G401 (cell line): ENCODE measurements at places on chromosomes 1 and 21. TPM values are rescaled to one million over a fixed set of nuclear protein-coding genes. Genes with fewer than 3 reads are reported as not detected.

DNA sequence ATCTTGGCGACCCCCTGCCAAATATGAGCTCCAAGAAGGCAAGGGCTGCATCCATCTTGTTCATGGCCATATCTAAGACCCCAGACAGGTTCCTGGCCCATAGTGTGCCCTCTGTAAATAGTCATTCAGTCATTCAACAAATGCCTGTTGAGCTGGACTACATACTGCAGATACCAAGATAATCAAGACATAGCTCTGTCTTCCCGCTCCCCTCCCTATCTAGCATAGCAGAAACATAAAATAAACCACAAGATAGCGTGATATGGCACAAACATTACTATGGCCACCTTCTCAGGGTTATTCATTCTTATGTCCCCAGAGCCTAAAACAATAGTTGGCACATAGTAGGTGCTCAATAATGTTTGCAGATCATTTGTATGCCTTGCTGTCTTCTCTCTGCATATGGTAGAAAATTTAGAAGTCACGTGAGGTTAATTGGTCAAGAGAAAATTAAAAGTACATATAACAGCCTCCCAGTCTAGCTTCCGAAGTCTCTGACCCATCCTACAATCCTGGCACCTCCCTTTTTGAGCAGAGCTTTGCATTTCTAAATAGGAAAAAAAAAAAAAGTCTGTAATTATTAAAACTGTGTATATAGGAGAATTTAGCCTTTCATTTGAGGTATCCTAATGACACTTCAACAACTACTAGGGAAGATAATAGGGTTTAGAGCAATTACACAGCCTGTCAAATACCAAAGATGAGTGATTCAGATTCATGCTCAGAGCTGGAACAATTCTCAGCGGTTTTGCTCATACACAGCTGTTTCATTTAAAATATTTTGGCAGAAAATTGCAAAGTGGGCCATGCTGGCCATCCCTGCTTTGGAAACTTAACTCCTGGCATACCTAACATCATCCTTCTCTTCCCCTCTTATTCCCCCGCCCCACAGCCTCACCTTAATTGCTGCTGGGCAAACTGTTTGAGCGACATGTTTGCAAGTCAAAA, 219.0 kb downstream of the KAZN start:
- no peak for DNase-seq

DNA sequence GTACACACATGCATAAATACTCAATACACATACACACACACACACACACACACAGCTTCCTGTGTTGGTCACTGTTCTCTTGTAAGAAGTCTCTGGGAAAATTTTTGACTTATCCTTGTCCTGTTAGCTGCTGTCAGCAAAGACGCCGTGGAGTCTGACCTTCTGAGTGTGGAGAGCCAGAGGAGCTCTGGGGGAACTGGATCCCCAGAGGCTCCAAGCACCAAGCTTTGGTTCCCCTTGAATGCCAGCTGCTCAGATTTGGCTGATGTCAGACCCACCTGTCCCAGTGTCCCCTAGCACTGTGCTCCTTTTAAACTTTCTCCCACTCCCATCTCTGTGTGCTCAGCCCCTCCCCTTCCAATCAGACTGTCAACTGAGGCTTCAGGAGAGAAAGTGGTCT, 319.1 kb downstream of the CAMTA1 start:
- DNase-seq = no peak

DNA sequence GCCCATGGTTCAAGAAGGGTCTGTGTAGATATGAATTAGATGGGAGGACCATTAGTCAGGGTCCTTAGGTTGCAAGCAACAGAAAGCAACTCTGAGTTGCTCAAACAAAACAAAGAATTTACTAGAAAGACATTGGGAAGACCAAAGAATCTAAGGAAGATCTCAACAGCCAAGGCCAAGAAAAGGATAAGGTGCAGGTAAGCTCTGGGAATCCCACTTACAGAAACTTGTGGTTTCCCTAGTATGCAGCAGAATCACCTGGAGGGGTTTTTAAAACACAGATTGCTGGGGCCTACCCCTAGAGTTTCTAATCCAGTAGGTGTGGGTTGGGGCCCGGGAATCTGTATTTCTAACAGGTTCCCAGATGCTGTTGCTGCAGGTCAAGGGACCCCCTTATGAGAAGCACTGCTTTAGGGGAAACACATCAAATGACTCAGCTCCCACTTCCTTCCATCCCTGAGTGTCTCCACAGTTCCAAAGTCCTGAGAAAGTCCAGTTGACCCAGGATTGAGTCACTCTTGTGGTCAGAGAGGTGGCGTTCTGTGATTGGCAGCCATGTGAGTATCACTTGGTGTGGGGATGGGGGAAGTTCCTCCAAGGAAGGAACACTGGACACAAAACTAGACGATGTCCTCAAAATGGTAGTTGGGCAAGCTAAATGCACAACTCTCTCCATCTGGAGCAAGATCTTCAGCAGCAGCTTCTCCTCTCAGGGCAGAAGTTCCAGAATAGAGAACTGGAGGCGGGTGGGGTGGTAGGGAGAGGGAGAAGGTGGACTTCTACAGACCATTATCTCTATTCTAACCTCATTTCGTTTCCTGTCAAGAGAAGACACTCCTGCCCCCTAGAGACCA, 24.2 kb upstream of the EYA3 start:
- DNase-seq = no peak

- no peak for DNase-seq
Observed at GRCh38 chr1:44089371-44090048, 29.1 kb upstream of the KLF17 start.

DNA sequence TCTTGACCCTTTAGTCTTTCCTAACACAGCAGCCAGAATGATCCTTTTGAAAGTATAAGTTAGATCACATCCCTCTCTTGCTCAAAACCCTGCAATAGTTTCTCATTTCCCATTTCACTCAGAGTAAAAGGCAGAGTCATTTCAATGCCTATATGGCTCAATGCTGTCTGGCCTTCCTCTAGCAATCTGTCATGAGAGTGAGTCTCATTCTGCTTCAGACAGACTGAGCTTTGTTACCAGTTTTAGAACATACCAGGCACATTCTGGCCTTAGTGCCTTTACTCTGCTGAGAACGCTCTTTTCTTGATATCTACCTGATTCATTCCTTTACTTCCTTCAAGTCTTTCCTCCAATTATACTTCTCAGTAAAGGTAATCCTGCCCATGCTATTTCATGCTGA, 372.8 kb upstream of the PKN2 start:
- DNase-seq = no peak

DNA sequence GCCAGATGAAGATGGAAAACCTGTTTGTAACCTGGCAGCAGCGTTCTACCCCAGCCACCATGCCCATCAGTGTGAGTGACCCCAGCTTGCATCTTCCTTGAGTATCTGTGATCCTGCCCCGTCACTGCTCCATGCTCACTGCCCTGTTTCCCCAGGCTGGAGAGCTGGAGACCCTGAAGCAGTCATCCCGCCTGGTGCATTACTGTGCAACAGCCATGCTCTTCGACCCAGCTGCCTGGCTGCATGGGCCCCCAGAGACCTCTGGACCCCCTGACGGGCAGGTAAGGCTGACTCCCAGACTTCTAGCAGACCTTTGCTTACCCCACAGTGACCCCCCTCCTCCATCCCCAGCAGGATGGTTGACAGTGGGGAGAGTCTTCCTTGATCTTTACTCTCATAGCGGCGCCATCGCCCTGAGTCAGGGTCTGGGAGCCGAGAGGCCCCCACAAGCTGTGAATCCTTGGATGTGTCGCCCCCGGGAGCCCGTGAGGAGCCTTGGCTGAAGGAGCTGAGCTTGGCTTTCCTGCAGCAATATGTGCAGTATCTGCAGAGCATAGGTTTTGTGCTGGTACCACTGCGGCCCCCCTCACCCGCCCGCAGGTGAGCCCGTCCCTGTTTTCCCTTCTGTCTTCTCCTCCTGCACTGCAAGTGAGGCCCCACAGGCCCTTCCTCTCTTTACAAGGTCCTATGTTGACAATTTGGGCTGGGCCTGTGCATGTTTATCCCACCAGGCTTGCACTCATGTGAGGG, 10.4 kb downstream of the HYI start:
- DNase-seq = no peak

DNA sequence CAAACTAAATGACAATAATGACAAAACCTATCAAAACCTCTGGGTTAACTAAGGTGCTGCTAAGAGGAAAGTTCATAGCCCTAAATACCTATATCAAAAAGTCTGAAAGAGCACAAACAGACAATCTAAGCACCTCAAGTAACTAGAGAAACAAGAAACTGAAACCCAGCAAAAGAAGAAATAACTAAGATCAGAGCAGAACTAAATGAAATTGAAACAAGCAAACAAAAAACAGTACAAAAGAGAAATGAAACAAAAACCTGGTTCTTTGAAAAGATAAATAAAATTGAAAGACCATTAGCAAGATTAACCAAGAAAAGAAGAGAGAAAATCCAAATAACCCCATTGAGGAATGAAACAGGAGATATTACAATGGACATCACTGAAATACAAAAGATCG, 44.8 kb upstream of the KIAA0040 start:
- DNase-seq = no peak

The LEPROT gene
- 15.1 and 18.0 TPM in 2 replicates for total RNA-seq

The RNU1-2 gene
- total RNA-seq = not detected in 2 replicates

GRCh38 chr21:46057111-46057709, 40.7 kb upstream of the COL6A2 start:
- DNase-seq = no peak

- peak; percentile 4 for DNase-seq
Observed at GRCh38 chr21:41926117-41926806, 27.6 kb downstream of the C2CD2 start.

GRCh38 chr1:234582681-234583301, 27.2 kb downstream of the IRF2BP2 start:
- no peak for DNase-seq

- no peak for DNase-seq
Observed at GRCh38 chr1:30662291-30662840, 61.0 kb downstream of the MATN1 start.

DNA sequence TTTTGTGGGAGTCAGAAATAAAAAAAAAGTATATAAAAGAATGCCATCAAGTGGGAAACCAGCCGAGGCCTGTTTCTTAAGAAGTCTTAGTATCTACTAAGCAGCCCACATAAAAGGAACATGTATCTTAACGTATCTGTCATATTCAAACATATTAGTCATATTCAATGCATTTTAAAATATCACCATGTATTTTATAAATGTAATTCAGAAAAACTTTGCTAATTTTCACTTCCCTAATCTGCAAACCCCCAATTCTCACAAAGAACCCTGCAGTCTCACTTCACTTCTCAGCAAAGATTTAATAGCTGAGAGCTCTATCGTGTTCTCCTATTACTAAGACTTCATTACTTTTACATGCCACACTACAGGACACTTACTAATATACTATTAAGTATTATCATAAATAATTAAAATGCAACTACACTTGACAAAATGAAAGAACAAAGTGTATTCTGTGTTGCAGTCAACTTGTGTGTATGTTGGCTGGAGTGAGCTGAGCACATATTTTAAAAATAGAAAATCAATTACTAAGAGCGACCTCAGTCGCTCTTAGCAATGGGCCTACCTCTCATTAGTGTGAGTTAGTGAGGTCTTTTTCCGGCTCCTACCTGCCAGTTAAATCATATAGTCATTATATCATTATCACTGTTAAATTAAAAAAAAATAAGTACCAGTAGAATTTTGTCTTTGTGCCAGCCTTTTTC, 484.3 kb downstream of the LMO4 start:
- DNase-seq = no peak

The DENND2C gene
- total RNA-seq = 0.49 and 5.0 TPM in 2 replicates

GRCh38 chr1:23370709-23371584, 1.3 kb upstream of the ZNF436 start:
- DNase-seq = no peak

DNA sequence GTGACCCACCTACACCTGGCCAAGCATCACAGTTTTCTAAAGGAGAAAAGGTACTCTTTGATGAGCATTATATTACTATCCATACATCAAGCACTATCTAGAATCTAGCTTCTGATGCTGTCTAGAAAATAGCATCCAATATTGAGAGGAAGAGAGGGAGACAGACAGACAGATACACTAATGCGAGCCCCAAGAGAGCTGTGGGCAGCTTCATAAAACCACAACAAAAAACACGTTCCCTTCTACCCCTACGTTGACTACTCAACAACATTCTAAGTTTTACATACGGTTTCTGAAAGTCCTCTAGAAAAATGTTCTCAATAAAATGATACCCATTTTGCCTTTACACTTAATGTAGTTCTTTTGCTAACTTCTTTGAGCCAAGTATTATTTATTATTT, 221.8 kb downstream of the SLC45A1 start:
- no peak for DNase-seq

DNA sequence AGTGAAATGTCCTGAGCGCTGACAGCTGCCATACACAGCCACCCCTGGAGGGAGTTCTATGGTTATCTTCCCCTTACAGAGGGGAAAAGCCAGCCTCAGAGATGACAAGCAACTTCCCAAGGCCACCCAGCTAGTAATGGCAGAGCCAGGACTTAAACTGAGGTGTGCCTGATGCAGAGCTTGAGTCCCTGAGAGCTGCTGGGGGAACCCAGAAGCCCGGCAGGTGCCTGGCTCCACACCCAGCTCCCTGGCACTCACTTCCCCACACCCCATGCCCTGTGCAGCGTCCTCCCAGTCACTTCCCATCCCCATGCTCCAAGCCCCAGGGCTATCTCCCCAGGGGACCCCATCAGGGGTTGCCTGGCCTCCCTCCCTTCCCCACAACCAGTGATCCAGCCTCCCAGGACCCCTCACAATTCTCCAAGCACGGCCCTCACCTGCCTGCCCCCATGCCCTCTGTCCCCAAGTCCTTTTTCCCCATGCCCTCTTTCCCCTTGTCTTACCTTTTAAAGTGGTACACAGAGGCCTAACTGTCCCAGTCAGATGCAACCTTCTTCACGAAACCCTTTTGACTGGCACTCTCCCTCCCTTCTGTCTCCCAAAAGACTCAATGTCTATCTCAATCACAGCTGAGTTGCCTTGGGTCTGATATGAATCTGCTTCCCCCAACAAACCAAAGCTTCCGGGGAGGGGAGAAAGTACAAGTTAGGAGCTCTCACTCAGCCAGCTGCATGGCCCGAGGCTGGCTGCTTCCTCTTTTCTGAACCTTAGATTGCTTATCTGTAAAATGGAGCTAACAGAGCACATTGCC, 39.8 kb upstream of the LRP8 start:
- no peak for DNase-seq

The SPATA1 gene
- not detected in 2 replicates for total RNA-seq

The SUSD4 gene
- not detected in 2 replicates for total RNA-seq

The LRP8 gene
- 7.0 and 8.0 TPM in 2 replicates for total RNA-seq

GRCh38 chr21:28483301-28484035, 509.2 kb downstream of the LTN1 start:
- no peak for DNase-seq

- no peak for DNase-seq
Observed at GRCh38 chr1:196255762-196256161, 352.5 kb downstream of the KCNT2 start.

GRCh38 chr1:208009303-208009702, 98.4 kb upstream of the CD34 start:
- DNase-seq = no peak
